ENCODE measurements at places on chromosomes 16 and 17. TPM values are rescaled to one million over a fixed set of nuclear protein-coding genes. Genes with fewer than 3 reads are reported as not detected.

The AATK gene
- total RNA-seq: 0.62 TPM

The P2RX5 gene
- total RNA-seq: 143 TPM

The CCR7 gene
- 166 TPM for total RNA-seq

The G6PC3 gene
- total RNA-seq: 34.9 TPM

The BRD7 gene
- total RNA-seq: 91.0 TPM

The CLEC19A gene
- total RNA-seq: not detected

The CEP295NL gene
- total RNA-seq: not detected
